ENCODE measurements at places on chromosomes 7 and 10.

- DNase-seq: peak; percentile 45
These were observed 35.2 kb upstream of the EBLN1 start for GRCh38 chr10:22252801-22253579.

DNA sequence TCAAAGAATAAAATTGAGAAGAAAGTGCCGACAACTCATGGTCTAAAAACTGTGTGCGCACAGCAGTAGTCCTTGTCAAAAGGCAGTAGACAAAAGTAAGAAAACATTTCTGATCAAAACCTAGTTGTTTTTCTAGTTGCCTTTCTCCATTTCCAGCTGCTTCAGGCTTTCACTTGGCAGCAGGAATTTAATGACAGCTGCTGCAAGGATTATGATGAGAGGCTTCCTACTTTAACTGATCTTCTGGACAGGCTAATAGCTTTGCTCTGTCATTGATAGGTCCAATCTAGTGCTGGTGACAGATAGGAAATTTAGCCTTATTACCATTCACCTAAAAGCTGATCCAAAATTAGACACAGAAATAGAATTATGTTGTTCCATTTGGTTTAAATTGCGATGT, 110.7 kb upstream of the SEMA3C start:
- DNase-seq: no peak

DNA sequence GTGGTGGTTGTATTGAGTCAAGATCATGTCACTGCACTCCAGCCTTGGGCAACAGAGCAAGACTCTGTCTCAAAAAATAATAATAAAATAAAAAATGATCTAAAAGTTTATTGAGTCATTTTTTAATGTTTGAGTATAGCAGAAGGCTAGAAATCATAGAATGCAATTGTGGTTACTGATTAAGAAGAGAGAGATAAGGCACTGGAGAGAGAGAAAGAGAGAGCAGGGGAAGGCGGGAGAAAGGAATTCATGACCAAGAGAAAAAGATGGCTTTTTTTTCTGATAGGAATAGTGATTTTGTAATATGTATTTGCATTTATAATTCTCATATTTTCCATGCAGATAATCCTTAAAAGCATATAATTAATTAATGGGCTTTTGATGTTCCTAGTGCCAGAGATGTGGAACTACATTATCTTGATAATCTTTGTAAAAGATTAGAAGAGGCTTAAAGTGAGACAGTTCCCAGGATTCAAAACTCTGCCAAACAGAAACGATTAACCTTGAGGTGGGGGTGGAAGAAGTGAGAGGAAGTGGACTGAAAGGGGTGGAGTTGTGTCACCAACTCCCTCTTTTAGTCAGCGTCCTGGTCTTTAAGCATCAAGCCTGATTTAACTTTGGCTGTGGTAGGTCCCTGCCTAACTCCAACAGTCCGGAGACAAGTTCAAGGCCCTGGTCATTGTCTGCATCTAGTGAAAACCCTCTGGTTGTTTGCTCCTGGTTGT, 76.2 kb downstream of the CHN2 start:
- DNase-seq: no peak

DNA sequence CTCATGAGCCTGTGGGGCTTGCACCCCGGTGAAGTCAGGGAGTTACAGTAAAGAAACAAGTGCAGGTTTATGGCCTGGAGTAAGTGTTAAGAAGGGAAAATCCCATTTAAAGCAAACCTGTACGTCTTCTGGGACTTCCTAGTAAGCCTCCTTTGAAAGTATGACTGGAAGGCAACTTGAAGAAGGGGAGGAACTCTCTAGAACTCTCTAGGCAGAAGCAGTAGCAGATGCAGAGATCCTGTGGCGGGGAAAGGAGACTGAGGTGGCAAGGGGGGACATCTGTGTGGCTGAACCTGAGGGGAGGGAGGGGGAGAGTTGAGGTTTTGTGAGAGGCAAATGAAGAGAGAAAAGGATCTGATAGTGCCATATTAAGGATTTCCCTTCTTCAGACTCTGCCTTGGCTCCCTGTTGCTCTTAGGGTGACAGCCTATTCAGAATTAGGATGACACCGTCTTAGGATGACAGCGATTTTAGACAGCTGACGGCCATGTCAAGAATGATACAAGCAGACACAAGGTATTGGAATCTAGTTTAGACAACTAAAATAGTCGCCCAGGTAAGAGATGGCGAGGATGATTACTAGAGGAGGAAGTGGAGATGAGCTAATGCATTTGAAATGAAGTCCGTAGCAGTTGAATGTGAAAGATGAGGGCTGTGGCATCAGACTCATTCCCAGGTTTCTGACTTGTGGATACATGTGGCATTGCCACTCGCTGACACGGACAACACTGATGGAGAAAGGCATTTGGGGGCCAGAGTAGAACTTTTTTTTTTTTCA, 29.0 kb downstream of the CUL1 start:
- no peak for DNase-seq

- DNase-seq: no peak
These were observed 40.8 kb upstream of the HGF start for GRCh38 chr7:81810476-81811155.

DNA sequence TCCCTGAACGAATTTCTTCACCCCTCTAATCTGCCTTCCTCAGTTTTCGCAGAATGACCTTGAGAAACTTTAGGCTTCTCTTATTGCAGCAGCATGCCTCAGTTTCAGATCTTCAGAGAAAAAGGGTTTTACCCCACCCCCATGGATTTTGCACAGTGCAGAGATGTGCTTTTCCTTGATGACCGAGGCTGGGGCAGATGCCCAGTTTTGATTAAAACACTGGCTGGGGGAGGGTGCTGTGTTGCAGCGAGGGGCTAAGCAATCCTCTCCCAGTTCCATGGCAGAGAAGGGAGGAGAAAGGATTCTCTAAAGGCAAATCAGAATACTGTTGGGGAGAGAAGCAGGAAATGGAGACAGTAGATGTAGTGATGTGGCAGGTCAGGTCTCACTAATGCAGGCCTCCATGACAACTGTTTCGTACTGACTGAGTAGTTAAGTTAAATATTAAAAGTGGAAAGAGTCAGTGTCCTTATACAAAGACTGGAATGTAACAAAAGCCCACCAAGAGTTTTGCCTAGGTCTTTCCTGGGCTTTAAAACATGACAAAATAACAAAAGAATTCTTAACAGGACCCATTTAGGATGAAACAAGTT, 50.8 kb upstream of the PDZD8 start:
- no peak for DNase-seq

GRCh38 chr7:127946847-127947246, 84.4 kb downstream of the LRRC4 start:
- DNase-seq: no peak

DNA sequence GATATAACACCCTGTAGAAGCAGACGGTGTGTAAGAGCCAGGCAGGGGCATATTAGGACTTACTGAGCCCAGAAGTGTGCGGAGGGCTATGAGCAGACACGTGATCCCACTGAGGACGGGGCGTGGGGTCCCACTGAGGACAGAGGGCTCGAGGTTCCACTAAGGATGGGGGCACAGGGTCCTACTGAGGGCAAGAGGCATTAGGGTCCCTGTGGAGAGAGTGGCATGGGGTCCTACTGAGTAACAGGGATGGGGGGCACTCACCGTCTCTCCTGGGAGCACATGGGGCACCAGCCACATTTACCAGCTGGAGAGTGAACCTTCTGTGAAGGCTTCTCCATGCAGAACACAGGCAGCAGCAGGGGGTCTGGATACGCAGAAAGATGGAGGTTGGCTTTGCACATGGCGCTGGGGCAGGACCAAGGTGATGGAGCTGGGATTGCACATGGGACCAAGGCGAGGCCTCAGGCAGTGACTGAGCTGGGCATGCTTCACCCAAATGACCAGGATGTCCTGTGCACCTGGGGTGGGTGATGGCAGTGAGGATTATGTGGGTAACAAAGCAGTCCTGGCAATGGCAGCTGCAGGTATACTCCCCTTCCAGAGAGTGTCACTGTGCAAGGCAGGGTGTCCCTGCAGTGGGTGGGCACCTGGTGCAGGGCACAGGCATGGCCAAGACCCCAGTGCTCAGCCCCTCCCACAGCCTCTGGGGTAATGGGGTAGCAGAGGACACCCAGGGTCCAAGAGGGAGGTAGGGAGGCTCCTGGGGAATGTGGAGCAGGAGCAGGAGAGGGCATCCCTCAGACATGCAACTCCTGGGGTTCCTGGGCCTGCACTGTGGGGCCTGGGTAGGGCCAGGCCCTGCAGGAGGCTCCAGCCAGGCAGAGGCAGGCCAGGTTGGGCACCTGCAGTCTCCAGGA, 278.1 kb downstream of the TCERG1L start:
- DNase-seq: no peak

DNA sequence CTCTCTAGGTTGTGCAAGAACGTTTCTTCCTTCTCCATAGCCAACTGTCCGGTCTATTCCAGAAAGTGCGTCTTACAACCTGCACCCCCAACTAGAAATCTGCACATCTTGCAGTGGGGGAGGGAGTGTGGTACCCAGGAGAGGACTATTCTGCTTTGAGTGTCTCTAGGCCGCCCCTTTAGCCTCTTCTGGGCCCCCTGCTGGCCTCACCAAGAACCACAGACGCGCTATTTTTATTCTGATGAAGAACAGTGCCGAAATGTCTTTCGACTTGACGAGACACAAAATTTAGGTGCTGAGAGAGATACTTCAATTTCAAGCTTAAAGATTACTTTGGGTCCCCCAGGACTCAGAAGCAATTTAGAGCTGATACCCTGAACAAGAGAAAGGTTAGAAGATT, 1.0 kb downstream of the CNPY1 start:
- no peak for DNase-seq

DNA sequence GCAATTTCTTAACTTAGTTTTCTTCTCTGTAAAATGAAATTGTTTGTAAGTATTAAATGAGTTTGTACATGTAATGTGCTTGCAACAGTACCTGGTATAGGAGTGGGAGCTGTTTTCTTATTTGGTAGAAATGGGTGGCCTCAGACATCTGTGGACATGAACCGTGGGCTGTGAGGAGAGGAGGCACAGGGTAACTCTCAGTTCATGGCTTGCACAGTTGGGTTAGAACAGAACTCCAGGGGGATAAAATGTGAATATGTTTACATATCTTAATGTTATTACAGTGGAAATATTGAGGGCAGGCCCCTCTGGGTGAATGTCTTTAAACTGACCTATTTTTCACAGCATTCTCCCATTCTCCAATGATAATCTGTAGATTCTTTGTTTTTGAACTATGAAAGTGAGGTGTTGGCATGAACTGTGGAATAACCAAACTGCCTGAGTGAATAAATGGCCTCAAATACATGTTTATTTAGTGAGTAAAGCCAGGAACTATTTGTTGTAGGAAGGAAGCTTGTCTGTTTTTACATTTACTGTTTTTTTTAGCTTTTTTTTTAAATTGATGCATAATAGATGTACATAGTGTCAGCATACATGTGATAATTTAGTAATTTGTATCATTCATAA, 2.6 kb downstream of the ABCA13 start:
- no peak for DNase-seq

- no peak for DNase-seq
These were observed 428.8 kb downstream of the SH2D4B start for GRCh38 chr10:80966326-80966986.

- DNase-seq: peak; percentile 25
These were observed 96.3 kb downstream of the DNAJB6 start for GRCh38 chr7:157432957-157433576.

DNA sequence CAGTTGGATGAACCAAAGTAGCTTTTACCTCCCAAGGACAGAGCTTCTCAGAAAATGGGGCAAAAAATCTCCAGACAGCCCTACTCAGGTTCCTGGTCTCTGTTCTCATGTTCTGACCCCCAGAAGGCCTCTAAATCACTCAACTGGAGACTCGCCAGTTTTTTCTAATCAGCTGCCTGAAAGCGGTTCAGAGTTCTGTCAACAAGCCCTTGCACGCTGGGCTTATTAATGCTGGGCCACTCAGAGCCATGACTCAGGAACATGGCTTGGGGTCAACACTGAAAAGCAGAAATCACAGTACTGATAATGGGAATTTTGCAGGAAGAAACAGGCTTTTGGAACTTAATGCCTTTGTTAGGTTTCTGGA, 15.3 kb downstream of the ECHDC3 start:
- DNase-seq: no peak

- no peak for DNase-seq
These were observed 12.5 kb upstream of the ARMS2 start for GRCh38 chr10:122441961-122442360.

GRCh38 chr7:84060000-84060399, 134.6 kb downstream of the SEMA3A start:
- DNase-seq: no peak

DNA sequence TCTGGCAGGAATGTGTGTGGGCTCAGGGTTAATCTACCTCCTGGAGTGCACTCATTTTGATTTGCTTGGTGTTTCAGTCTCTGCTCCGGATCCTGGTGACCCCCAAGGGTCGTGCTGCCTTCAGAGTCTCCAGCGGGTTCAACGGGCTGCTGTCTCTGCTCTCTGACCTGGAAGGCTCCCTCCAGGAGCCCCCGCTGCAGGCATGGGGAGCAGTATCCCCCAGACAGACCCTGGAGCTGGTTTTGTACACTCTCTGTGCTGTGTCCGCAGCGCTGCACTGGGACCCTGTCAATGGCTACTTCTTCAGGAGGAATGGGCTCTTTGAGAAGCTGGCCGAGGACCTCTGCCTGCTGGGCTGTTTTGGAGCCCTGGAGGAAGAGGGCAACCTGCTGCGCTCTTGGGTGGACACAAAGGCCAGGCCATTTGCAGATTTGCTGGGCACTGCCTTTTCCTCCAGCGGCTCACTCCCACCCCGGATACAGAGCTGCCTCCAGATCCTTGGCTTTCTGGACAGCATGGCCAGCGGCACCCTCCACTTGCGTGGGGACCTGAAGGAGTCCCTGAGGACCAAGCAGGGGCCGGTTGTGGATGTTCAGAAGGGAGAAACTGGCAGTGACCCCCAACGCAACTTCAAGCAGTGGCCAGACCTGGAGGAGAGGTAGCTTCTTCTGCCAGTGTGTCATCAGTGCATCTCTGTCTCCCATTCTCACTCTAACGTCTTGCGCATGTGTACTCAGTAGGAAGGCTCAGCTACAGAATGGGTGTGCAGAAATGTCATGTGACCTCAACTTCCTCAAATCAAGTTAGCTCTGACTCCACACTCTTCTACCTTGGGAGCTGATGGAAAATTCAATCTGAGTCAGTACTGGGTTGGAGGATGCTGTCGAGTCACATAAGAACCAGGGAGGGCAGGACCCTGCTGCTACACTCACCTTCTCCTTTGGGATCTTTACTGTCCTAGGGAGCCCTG, 58.5 kb downstream of the WDFY4 start:
- DNase-seq: no peak

DNA sequence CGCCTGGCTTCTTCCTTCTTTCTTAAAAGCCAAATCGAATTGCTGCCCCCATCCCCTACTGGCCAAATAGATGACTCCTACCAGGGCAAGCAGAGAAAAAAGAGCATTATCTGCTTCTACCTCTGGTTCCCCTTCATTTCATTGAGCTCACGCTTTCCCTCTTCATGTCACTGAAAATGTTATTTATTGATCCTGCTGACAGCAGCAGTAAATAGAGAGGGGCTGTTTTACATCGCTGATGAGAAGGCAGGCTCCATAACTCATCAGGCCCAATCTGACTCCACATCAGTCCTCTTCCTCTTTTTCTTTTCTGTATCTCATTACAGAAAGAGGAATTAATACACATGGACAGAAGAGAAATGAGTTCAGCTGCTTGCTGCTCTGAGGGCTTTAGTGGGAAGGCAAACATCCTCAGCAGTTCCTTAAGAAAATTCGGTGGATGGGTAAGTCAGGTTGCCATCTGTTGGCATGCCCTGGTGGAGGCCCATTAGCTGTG, 904.1 kb downstream of the KCNMA1 start:
- no peak for DNase-seq

- DNase-seq: no peak
These were observed 263.5 kb upstream of the DKK1 start for GRCh38 chr10:52050429-52051047.
